ENCODE measurements at places on chromosomes 1 and 21.

DNA sequence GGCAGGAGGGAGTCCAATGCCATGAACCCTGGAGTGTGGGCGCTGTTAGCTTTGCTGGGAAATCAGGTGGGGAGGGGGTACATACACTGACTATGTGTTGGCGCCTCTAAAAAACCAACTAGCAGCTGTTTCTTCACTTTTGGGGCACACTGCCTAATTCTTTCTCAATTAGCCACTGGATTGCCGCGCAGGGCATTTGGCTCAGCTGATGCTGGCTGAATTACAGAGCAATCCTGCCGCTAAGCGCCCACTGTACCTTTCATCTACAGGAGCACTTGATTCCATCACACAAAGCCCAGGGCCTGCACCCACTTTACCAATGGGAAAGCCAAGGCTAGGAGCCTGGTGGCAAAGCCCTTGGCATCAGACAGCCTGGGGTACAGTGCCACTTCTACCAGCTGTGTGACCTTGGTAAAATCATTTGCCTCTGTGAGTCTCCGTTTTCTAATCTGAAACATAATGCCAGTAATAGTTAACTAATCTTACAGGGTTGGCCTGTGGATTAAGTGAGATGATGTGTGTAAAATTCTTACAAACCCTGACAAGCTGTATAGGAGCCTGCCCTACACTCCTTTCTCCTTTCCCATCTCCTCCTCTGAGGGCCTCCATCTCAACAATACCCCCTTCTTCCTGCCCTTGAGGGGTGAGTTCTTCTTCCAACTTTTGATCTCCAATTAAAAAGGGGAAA, 59.0 kb downstream of the UBE2T start:
- DNase-seq, result no peak

DNA sequence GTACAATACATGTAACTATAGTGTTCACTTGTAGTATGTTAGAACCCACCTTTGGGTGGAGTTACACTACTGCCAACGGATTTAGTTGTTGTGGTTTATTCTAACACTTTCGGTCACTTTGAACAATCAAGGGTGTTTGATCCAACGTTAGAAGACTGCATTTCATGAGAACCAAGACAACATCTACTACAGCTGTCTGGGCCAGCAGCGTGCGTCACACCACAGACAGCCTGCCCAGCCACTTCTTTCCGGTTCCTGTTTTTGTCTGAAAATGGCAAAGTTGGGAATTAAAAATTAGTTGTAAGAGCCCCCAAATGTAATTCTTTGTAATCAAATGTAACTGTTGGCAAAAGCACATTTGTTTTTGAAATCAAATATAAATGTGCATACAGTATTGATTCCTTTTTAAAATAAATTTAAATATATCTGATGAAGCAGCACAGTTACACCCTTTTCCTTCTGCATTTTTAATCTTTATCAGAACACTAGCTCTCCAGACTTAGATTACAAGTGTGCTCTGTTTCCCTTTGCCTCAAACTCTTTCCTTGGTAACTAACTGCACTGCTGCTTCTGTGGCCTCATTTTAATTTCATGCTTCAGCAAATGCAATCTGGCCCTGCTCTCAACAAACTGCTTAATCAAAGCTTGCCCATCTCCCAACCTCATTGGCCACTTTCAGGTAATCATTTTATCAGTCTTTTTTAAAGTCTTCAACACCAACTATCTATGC, 86.6 kb upstream of the DPH5 start:
- DNase-seq, result peak; percentile 74

GRCh38 chr1:184665360-184665759, 89.3 kb downstream of the EDEM3 start:
- DNase-seq, result no peak

- no peak for DNase-seq
Observed at GRCh38 chr1:245469734-245470133, 314.9 kb downstream of the KIF26B start.

DNA sequence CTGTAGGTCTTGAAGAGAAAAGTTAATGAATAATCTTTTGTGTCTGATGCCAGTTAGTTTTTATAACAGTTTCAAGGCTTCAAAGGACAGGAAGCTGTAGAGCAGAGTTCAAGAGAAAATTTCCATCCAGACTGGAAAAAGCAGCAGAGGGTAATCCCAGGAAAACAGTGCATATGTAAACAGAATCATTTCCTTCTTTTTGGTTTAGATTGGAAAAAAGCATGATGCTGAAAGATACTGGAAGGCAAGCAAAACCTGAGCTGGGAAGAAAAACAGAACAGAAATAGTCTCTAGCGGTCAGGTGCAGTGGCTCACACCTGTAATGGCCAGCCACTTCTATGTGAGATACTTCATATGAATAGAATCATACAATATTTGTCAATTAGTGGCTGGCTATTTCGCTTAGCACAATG, 71.9 kb downstream of the ZSWIM5 start:
- no peak for DNase-seq

- no peak for DNase-seq
Observed at GRCh38 chr1:2145946-2146835, 48.4 kb downstream of the FAAP20 start.

GRCh38 chr1:210093461-210093860, 139.1 kb upstream of the SERTAD4 start:
- DNase-seq, result no peak

GRCh38 chr1:160397651-160398050, 2.7 kb upstream of the VANGL2 start:
- DNase-seq, result no peak

DNA sequence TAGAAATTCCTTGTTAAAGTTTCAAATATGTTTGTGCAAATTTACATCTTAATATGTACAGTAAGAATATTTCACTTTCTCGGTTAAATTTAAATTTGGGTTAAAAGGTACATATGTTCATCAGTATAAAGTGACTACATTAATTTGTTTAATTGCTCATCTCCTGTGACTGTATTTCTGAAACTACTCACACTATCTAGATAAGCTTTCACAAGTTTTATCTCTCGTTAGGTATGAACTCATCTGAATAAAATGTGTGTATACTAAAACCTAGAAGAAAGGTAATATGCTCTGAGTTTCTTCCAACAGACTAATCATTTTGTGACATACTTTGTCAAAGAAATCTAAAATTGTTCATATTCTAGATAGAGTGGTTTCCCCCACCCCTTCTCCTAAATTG, 150.7 kb downstream of the PATJ start:
- DNase-seq, result no peak

DNA sequence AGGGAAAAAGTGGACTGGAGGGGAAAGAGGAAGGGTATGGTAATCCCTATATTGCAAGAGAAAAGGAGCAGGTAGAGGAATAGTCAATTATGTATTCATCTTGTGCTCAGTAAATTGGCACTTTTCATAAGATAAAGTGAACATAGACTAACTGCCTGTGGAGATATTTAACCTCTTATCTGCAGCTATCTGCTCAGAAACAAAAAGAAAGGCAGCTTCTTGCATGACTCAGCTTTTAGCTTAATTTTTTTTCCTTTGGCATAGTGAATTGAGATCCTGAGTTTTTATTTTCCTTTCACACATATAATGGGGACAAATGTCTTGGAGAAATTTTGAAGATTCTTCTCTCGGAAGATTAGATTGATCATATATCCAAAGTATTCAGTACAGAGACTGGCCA, 127.6 kb upstream of the F3 start:
- DNase-seq, result no peak

GRCh38 chr21:38721055-38721454, 84.7 kb upstream of the ETS2 start:
- DNase-seq, result no peak

GRCh38 chr1:7652515-7653098, 118.5 kb upstream of the VAMP3 start:
- no peak for DNase-seq

- no peak for DNase-seq
Observed at GRCh38 chr1:110583505-110583904, 22.7 kb downstream of the KCNA2 start.

- DNase-seq, result no peak
Observed at GRCh38 chr1:20429296-20429695, 56.7 kb downstream of the CAMK2N1 start.

DNA sequence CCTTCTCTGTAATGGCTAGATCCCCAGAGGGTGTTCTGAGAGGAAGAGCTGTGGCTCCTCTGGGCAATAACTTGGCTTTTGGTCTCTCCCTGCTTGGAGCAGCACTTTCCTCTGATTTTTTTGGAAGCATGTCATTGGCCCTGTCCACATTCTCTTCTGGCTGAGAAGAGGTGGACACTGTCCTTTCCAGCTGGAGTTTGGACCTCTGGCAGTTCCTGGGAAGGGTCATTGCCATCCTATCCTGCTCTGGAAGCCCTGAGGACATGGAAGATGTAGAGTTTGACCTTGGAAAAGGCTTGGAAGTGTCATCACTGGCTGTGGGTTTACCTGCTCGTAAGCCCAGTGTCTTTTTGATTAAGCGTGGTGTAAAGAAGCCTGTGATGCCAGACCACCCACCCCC, 26.8 kb downstream of the TOR3A start:
- DNase-seq, result no peak

- no peak for DNase-seq
Observed at GRCh38 chr1:95657248-95657647, 423.2 kb downstream of the RWDD3 start.

DNA sequence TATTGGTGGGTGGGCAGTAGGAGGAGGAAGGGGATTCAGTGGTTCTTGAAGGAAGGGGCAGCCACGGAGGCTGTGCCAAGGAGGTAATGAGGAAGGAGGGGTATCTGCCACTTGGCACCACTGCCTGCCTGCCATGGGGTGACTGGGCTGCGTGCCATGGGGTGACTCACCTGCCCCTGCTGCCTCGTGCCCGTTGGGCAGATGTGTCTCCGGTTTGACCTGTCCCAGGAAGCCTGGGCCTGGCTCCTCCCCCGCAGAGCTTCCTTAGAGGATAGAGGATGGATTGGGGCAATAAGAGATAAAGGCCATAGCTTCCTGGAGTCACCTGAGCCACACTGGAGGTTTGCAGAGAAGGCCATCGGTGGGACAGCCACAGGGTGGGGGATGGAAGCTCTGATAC, 1.7 kb downstream of the PADI3 start:
- DNase-seq, result no peak

DNA sequence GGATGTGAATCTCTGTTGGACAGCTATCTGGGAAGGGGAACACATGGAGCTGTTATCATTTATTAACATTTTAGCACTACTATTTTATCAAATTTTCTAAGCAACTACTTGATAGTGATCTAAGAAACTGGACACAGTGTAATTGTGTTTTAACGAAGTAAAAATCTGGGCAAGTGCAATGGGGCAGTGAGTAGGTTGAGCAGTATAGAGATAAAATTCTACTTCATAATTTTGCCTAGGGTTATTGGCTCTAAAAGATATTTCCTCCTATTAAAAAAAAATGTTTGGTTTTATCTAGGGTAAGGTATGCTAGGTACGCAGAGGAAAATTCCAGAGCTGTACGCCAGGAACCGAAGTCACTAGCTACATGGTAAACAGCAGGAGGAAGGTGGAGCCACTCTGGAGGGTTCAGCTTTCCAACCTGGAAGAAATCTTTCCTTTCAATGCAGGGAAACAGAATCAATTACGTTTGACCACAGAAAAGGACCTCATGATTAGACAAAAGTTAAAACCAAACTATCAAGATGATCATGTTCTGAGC, 43.3 kb downstream of the BCAR3 start:
- no peak for DNase-seq

DNA sequence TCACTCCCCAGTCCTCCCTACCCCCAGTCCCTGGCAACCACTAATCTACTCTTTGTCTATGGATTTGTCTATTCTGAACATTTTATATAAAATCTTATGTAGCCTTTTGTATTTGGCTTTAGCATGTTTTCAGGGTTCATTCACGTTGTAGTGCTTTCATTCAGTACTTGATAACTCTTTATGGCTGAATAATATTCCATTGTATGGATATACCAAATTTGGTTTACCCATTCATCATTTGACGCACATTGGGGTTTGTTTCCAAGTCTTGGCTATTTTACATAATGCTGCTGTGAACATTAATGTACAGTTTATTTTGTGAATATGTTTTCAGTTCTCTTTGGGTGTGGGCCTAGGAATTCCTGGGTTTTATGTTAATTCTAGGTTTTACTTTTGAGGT, 2.6 kb downstream of the KDM1A start:
- DNase-seq, result no peak

DNA sequence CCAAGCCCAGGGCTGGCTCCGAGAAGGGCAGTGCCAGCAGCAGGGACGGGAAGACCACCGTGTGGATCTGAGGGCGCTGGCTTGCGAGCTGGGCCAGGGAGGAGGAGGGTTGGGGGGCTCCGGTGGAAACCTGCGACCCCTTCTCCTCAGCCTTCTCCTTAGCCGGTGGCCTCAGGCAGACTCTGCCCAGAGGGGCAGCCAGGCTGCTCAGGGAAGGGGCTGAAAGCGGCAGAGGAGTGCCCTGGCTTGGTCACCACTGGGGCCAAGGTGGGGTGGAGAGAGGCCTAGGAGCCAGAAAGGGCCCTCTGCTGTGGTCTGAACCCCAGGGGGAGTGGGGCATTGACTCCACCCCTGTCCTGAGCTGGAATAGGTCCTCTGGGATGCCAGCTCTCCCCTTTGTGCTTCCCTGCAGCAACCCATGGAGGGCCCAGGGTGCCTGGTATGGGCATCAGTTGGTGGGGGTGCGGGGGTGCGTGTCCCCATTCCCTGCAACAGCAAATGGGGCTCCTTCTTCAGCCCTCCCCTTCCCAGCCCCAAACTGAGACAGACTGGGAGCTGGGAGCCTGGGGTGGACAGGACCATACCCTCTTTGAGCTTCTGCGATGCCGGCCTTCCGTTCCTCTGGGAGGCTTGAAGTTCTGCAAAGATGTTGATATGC, 6.5 kb upstream of the IBA57 start:
- no peak for DNase-seq

GRCh38 chr1:214009423-214010196, 21.8 kb downstream of the PROX1 start:
- DNase-seq, result no peak

GRCh38 chr1:208188607-208189006, 55.6 kb downstream of the PLXNA2 start:
- DNase-seq, result no peak

GRCh38 chr1:91850708-91851107, 35.2 kb downstream of the TGFBR3 start:
- DNase-seq, result no peak

DNA sequence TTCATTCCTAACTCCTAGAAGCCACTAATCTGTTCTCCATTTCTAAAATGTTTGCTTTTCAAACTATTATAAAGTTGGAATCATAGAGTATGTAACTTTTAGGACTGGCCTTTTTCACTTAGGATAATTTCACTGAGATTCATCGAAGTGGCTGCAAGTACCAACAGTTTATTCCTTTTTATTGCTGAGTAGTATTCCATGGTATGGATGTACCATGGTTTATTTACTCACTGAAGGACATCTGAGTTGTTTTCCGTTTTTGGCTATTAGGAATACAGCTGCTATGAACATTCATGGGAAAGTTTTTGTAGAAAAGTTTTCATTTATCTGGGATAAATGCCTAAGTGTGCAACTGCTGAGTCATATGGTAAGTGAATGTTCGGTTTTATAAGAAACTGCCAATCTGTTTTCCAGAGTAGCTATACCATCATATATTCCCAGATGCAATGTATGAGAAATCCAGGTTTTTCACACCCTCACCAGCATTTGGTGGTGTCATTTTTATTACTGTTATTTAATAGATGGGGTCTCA, 66.3 kb downstream of the SLC27A3 start:
- no peak for DNase-seq

GRCh38 chr21:40299451-40299850, 432.2 kb downstream of the PCP4 start:
- DNase-seq, result no peak
